ENCODE measurements at places on chromosomes 11 and 22.

DNA sequence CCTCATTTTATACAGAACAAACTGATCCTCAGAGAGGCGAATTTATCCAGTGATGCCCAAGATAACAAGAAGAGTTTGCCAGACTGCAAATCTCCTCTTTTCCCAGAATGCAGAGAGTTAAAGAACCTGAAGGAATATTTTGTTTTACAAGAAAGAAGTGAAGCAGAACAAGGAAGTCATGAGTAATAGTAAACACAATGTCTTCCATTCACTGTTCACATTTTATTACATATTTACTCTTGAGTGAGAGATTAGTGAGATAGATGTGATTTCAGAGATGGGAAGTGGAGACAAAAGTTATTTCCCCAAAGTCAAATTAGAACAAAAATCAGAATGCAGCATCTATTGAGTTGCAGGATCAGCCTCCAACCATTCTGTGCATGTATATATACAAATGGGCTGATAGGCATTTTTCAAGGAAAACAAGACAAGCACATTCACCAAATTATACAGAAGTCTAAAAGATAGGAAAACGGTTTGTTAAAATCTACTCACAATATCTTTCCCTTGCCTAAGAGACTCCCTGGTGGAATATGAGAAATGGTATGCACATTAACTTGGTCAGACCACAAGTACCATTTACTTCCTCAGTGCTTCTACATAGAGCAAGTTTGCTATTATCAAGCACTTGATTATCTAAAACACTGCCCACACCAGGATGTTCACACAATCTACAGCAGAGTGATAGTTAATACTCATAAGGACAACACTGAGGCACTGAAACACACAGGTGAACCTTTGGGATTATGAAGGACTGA lies 12.0 kb downstream of the GUCY1A2 start:
- no peaks in the 10 kb centered on the region for H3K27me3 ChIP-seq
- no peak overlapping the region for H3K4me3 ChIP-seq
- H3K36me3 ChIP-seq, result no peaks in the 10 kb centered on the region
- DNase-seq, result no peak
- no peaks in the 10 kb centered on the region for H3K4me1 ChIP-seq
- H3K27ac ChIP-seq, result no peak overlapping the region

GRCh38 chr11:27201454-27202302 lies 161.1 kb downstream of the BBOX1 start:
- no peaks in the 10 kb centered on the region for H3K36me3 ChIP-seq
- H3K4me1 ChIP-seq, result no peaks in the 10 kb centered on the region
- DNase-seq, result no peak
- H3K27me3 ChIP-seq, result no peaks in the 10 kb centered on the region

GRCh38 chr11:10481560-10482349 lies 26.7 kb downstream of the AMPD3 start:
- no peaks in the 10 kb centered on the region for H3K36me3 ChIP-seq
- H3K4me3 ChIP-seq, result no peak overlapping the region
- H3K4me1 ChIP-seq, result no peaks in the 10 kb centered on the region
- H3K27ac ChIP-seq, result no peak overlapping the region
- H3K27me3 ChIP-seq, result no peaks in the 10 kb centered on the region
- no peak for DNase-seq

DNA sequence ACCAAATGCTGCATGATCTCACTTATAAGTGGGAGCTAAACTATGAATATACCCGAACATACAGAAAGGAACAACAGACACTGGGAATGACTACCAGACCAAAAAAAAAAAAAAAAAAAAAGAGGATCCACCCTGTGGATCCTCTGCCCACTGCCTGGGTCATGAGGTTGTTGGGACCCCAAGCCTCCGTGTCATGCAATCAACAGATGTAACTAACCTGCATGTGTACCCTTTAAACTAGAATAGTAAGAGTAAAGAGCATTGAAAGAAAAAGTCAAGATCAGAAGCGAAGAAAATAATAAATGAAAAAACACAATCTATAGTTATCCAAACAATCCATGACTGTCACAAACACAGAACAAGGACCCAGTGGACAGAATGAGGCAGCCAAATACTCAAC lies 109.5 kb upstream of the TOP3B start:
- H3K27me3 ChIP-seq, result no peaks in the 10 kb centered on the region
- no peak for DNase-seq
- H3K4me1 ChIP-seq, result peaks cover 3% of the 10 kb centered on the region
- no peak overlapping the region for H3K27ac ChIP-seq
- no peak overlapping the region for H3K4me3 ChIP-seq

DNA sequence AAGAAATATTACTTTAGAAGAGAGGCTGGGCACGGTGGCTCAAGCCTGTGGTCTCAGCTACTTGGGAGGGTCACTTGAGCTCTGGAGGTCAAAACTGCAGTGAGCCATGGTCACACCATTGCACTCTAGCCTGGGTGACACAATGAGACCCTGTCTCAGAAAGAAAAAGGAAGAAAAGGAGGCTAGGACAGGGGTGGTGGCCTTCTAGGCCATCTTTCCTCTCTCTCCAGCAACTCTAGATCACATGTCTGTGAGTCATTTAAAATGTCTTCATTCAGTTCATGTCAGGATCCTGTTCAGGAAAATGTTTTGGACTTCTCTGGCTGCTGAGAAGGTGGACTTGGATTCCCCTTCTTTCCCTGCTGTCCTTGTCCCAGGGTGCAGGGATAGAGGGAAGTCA lies 53.3 kb downstream of the PPFIA1 start:
- no peak for DNase-seq
- H3K4me1 ChIP-seq, result peaks cover 25% of the 10 kb centered on the region
- H3K27ac ChIP-seq, result peak overlapping the region; percentile 56
- H3K4me3 ChIP-seq, result no peak overlapping the region

DNA sequence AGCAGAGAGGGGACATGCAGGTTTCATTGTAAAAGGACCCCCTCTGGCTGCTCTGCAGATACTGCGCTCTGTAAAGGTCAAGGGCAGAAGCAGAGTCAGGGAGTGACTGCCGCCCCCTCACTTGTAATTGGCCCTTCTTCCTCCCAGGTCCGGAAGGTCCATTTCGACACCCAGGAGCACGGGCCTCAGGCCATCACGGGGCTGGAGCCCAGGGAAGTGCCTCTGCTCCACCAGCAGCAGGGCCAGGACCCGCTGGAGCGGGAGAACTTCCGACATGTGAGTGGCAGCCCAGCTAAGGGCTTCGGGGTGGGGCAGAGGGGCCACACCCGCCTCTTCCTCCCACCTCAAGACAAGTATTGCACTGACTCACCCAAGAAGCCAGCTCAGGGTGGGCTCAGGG lies 24.0 kb upstream of the LRRC10B start:
- H3K27me3 ChIP-seq, result no peaks in the 10 kb centered on the region
- H3K4me1 ChIP-seq, result no peaks in the 10 kb centered on the region
- no peak overlapping the region for H3K27ac ChIP-seq
- no peaks in the 10 kb centered on the region for H3K36me3 ChIP-seq
- no peak for DNase-seq
- no peak overlapping the region for H3K4me3 ChIP-seq

DNA sequence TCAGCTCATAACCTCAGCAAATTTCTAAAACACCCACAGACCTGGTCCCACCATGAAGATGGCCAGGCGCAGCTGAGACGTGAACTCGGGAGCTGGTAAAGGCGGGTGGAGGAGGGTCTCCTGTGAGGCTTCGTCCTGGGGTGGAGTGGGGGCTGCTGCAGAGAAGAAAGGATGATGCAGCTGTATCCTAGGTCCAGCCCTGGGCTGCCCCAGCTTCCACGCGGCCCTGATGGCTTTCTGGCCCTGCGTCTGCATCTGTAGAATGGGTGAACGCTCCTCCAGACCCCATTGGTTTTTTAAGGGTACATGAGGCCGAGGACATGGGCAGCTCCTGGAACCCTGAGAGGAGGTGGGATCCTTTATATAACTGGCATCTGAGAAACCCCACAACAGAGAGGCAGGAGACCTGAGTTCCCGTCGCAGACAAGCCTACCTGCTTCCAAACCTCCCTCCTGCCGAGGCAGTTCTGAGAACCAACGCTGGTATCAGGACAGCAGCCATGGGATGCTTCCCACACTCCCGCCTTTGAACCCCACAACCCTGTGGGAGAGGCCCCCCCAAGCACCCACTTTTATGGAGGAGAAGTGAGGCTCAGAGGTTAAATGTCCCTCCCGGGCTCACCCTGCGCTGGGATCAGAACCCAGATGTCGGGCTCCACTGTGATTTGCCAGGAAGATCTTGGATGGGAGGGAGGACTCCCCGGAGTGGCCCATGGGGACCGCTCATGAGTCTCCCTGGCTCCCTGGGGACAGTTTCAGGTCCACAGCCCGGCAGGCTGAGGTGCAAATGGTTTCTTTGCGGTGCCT lies 55.2 kb upstream of the FGF3 start:
- H3K4me3 ChIP-seq, result no peak overlapping the region
- DNase-seq, result no peak
- H3K27ac ChIP-seq, result no peak overlapping the region
- no peaks in the 10 kb centered on the region for H3K36me3 ChIP-seq
- H3K4me1 ChIP-seq, result no peaks in the 10 kb centered on the region

DNA sequence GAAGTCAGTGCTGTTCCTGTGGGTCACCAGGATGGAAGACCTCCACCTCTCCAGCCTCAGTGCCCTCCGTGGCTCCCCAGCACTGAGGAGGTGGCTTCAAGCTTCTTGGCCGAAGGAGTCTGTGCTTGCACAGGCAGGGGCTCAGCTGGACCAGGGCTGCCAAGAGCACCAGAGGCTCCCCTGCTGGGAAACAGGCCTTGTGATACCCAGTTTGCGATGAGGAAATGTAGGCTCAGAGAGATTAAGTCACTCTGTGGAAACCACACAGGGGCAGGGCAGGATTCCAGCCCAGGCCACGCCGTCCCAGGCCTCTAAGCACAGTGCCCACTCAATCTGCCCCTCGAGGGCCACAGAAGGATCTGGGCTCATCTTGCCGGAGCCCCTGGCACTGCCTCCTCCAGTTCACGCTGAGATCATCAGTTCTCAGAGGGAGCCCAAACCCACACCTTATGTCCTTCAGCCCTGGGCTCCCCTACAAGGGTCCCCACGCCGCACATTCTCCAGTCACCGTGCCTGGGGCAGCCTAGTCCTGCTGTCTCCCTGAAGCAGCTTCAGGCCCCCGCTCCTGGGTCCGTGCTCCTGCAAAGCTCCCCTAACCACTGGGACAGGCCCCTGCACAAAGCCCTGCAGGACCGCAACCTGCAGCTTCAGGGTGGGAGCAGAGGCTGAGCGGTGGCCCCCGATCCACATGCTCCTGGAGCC lies 21.6 kb downstream of the ANO1 start:
- H3K27me3 ChIP-seq, result peaks cover 7% of the 10 kb centered on the region
- no peak for DNase-seq
- H3K4me3 ChIP-seq, result no peak overlapping the region
- H3K4me1 ChIP-seq, result no peaks in the 10 kb centered on the region

- H3K27ac ChIP-seq, result peak within 1 kb of the TSS; percentile 89
- peak within 1 kb of the TSS; percentile 95 for H3K4me3 ChIP-seq
- H3K4me1 ChIP-seq, result peaks cover 15% of the 10 kb centered on the region
- H3K27me3 ChIP-seq, result no peaks in the 10 kb centered on the region
- peaks cover 8% of the 10 kb centered on the region for H3K36me3 ChIP-seq
- peak; percentile 99 for DNase-seq
Observed at GRCh38 chr11:34105079-34105956, at the start of gene NAT10. NAT10 (plus strand) TSS chr11:34105629; CDS start chr11:34108226, 2,597 bp downstream.

DNA sequence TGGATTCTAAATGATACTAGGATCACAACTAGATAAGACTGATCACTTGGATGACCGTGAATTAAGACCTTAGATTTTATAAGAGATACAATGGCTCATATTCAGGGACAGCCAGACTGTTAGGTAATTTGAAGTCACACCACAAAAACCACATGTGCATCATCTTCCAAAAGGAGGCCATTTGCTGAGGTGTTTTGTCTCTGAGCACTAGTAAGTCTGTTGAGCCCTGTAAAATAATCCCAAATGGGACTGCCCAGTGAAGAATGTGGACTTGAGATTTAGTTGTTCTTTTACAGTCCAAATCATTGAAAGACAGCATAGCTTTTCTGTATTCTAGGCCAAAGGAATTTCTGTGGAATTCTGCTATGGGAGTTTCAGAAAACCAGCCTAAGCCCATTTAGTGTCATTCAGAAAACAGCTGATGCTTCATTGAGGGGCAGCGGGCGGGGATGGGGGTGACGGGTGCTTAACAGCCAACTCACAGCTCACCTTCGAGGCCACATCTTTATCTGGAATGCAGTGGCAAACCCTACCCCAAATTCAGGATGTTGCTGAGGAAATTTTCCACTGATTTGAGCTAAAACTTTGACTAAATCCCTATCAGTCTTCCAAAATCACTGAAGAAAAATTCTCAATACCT lies 80.1 kb upstream of the BIRC3 start:
- no peaks in the 10 kb centered on the region for H3K27me3 ChIP-seq
- no peaks in the 10 kb centered on the region for H3K4me1 ChIP-seq
- DNase-seq, result no peak
- no peaks in the 10 kb centered on the region for H3K36me3 ChIP-seq
- H3K4me3 ChIP-seq, result no peak overlapping the region

DNA sequence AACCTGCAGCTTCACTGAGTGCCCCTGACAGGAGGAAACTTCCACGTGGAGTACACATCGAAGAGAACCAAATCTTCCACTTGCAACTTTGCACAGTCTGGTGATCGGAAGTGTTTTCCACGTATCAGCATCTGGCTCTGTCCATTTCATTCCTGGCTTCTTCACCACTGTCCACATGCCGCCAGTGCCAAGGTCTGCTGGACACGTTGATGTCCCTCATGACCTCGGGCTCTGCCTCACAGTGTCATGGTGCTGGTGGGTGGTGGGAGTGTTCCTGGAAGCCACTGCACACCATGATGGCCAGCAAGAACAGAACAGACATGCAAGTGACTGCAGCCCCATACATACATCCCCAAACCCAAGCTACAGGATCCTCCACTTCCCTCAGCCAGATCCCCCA lies 48.4 kb downstream of the WNT11 start:
- H3K4me3 ChIP-seq, result no peak overlapping the region
- no peak for DNase-seq
- H3K36me3 ChIP-seq, result no peaks in the 10 kb centered on the region
- H3K27ac ChIP-seq, result no peak overlapping the region

GRCh38 chr11:76094740-76095139 lies 111.6 kb downstream of the WNT11 start:
- no peak overlapping the region for H3K4me3 ChIP-seq
- DNase-seq, result no peak

- H3K4me3 ChIP-seq, result no peak overlapping the region
- peaks cover 7% of the 10 kb centered on the region for H3K36me3 ChIP-seq
- H3K27ac ChIP-seq, result no peak overlapping the region
- H3K27me3 ChIP-seq, result no peaks in the 10 kb centered on the region
- H3K4me1 ChIP-seq, result no peaks in the 10 kb centered on the region
Observed at GRCh38 chr22:21959274-21960074, 6.8 kb upstream of the PPM1F start.

DNA sequence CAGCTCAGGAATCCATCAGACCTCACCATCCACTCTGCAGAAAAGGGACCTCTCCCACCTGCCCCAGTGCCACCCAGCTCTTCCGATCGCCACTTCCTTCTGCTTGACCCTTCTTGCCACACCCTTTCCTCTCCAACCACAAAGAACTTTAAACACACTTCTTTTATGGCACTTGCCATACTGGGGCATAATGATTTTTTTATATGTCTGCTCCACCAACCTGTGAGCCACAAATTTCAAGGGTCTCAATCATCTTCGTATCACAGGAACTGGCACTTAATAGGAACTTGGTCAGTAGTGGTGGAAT lies 11.7 kb upstream of the MYH9 start:
- no peaks in the 10 kb centered on the region for H3K36me3 ChIP-seq
- no peak overlapping the region for H3K4me3 ChIP-seq
- no peak for DNase-seq
- H3K4me1 ChIP-seq, result no peaks in the 10 kb centered on the region
- H3K27ac ChIP-seq, result no peak overlapping the region
